ENCODE measurements at places on chromosomes 13 and 19.

GRCh38 chr13:52112591-52112990 is 16.3 kb downstream of the NEK5 start:
- DNase-seq = no peak

GRCh38 chr19:33629826-33630375 is 8.1 kb downstream of the CHST8 start:
- DNase-seq = no peak

GRCh38 chr13:108249150-108249549 is 20.4 kb upstream of the TNFSF13B start:
- no peak for DNase-seq

DNA sequence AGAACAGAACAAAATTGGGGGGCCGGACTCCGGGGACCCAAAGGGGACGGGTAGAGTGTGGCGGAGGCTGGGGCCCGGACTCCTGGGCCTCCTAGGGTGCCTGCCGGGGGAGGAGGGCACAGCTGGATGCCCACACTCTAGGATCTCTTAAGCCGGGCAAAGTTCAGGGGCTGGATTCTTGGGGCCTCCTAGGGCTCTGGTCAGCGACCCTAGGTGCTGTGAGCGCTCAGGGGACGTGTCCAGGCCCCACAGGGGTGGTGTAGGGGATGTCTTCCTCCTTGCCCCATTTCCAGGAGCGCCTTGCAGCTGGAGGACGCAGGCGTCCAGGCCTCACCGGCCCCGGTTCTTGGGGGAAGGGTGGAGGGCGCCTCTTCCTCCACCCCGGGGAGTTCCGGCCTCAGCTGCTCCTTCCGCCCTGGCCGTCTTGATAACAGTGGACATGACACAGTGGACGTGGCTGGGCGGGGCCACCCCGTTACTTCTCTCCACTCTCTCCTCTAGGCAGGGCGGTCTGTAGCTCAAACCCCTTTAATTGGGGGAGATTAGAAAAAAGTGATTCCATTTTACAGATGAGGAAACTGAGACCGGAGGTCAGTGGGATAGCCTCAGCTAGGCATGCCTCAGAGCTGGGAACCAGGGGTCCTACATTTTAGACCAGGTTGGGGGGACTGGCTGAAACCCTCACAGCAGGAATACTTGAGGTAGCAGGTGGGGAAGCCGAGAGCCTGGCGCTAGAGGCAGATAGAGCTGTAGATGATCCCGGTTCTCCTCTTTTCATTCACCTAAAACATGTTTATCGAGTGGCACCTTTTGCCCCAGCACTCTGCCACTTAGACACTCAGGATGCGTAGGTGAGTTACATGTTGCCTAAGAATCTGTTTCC is 705 bp downstream of the STXBP2 start:
- no peak for DNase-seq

- no peak for DNase-seq
These were observed 49.3 kb upstream of the FREM2 start for GRCh38 chr13:38637576-38637975.

DNA sequence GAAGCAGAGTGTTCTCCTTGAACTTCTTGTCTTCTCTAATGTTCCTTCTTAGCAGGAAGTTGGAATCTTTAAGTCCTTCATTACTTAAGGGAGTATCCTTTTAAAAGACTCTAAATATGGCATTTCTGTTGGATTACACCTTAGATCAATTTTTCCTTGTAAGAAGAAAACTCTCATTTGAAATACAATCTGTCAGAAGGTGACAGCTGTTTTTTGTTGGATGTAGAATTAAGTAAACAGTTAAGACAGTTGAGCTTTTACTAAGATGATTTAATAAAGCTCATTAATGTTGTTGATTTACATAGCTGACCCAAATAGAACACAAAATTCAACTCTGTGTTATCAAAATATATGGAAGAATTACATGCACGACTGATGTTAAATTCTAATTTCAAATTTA is 16.7 kb upstream of the MBNL2 start:
- DNase-seq = no peak

DNA sequence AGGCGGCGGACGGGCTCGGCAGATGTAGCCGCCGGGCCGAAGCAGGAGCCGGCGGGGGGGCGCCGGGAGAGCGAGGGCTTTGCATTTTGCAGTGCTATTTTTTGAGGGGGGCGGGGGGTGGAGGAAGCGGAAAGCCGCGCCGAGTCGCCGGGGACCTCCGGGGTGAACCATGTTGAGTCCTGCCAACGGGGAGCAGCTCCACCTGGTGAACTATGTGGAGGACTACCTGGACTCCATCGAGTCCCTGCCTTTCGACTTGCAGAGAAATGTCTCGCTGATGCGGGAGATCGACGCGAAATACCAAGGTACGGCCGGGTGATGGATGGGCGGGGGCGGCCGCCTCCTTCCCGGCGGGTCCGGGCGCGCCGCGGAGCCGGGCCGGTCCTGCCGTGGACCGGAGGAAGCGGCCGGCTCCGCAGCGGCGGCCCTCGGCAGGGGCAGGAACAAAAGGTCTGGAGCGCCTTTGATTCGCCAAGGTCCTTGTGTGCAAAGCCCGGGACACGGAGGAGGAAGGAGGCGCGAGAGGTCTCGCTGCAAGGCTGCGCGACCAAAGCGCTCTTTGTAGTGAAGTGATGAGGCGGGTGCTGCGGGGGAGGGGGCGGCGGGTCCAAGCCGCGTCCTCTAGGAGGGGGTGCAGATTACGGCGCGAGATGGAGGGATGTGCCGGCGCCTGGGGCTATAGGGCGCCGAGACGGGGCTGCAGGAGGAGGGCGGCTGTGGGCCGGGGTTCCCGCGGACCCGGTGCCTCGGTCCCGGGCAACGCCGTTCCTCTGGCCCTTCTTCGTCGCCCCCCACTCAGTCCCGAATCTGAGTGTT is 689 bp downstream of the ING1 start:
- peak; percentile 48 for DNase-seq

DNA sequence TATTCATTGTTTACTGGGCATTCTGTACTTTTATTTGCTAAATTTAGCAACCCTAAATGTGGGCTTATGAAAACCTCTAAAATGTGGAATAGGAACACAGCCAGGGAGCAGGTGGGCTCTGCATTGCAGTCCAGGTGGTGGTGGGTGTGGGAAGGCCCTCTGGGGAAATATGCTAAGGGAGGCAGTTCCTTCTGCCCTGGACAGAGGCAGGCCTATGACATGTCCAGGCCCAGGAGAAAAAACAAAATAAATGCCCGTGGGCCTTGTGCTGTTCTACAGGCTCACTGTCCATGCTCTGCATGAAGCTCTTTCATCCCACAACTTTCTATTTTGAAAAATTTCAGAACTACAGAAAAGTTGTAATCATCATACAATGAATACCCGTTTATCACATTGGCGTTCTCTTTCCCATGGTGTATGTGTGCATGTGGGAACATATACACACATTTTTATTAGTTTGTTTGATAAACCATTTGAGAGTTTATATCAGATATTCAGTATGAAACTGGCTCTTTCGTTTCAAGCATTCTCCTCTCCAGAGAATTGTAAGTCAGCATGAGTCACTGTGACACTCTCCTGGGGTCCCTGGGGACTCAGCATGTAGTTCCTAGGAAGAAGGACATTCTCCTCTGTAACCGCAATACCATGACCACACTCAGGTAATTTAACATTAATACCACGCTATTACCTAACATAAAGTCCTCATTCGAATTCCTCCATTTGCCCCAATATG is 505.3 kb downstream of the COG6 start:
- DNase-seq = no peak

GRCh38 chr19:47495478-47496372 is 11.7 kb upstream of the KPTN start:
- peak; percentile 30 for DNase-seq

DNA sequence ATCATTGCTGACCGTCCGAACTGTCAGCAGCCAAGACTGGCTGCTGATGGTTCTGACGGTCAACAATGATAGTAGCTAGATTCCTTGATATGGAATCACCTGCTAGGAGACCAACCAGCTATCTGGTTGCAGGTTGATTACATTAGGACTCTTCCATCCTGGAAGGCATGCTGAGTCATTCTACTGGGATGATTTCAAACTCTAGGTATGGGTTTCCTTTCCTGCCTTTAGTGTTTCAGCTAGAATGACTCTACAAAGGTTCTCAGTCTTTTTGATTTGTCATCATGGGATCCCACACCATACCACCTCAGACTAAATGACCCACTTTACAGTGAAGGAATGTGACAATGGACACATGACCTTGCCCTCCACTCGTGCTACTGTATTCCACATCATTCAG is 138.1 kb upstream of the KL start:
- no peak for DNase-seq

DNA sequence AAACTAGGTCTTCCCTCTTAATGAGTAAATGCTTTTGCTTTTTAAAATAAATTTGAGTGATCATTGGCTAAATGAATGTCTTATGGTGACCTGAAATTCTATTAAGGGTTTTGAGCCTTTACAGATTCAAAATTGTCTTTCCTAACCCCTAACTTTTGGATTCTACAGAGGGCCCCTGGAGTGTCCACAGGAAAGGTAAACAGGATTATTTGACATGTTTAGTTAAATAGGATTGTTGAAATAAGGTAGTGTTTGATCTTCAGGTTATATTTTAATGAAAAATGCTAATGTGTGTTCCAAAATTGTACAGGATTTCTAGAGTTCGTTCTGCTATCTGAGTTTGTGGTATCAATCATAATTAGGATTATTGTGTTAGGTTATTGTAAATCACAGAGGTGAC is 55.9 kb upstream of the GJB6 start:
- no peak for DNase-seq

- DNase-seq = no peak
These were observed 1362.1 kb upstream of the ATXN8OS start for GRCh38 chr13:68745502-68745901.

GRCh38 chr19:22807061-22807835 is 23.3 kb upstream of the ZNF99 start:
- DNase-seq = no peak

DNA sequence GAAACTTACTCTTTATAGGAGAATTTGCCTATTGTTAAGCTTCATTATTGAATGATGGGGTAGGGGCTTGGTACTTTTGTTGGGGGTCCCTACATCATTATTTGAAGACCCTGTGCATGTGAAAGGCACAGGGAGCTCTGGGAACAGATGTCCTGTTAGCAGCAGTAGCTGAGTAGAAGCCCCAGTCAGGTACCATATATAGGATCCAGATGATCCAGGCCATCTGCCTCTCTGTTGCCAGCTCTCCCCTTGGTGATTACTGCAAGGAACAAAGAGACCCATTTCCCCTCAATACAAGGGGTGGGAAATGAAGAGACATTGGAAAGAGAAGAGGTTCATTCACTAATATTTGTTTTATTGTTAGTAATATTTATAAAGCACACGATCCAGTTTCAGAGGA is 4.4 kb upstream of the MTMR6 start:
- no peak for DNase-seq

DNA sequence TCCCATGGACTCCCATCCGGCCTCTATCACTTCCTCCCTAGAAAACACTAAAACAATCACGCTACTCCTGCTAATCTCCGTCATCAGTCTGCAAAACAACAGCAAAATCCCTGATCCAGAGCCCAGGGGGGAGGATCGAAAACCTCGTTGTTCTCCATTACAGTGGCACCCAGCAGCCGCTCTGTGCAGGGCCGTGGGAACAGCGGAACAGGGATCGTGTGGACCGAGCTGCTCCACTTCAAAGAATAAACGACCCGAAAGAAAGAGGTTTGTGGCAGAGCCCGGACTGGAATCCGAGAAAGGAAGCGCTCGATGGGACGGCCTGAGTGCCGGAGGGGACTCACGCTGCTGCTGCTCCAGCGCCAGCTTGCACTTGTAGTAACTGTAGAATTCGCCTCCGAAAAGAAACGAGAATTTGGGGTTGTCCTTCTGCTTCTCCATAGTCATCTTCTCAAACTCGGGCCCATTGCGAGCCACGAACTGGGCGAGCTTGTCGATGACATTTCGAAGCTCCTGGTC is 652 bp downstream of the CHERP start:
- no peak for DNase-seq

DNA sequence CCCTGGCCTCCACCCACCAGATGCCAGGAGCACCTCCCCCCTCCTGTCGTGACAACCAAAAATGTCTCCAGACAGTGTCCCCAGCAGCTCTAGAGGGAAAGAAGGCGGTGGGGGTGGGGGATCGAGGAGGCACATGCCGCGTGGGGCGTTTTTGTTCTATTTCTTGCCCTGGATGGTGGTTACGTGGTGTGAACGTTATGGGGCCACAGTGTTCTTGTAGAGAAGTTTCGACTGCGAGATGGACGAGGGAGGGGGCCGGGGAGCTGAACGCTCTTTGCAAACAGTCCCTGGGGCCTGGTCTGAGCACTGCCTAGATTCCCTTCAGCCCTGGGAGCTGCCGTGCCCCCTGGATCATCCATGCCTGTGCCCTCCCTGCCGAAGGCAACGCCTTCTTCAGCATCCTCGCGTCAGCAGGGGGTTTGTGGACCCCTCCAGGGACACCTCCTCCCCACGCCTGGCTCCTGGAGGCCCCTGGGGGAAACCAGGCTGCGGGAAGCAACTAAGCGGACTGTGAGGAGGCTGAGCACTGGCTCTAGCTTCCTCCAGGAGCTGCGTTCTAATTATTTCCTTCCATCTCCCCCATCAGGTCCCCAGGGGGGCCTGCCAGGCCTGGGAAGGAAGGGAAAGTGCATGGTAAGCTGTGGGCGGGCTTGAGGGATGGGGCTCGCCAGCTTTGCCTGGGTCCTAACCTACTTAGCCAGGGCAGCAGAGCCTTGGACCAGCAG is 131.5 kb downstream of the IER2 start:
- peak; percentile 60 for DNase-seq

GRCh38 chr13:33218020-33218419 is 67.5 kb downstream of the STARD13 start:
- DNase-seq = no peak

- DNase-seq = no peak
These were observed 14.8 kb downstream of the PLEKHJ1 start for GRCh38 chr19:2221250-2221831.

DNA sequence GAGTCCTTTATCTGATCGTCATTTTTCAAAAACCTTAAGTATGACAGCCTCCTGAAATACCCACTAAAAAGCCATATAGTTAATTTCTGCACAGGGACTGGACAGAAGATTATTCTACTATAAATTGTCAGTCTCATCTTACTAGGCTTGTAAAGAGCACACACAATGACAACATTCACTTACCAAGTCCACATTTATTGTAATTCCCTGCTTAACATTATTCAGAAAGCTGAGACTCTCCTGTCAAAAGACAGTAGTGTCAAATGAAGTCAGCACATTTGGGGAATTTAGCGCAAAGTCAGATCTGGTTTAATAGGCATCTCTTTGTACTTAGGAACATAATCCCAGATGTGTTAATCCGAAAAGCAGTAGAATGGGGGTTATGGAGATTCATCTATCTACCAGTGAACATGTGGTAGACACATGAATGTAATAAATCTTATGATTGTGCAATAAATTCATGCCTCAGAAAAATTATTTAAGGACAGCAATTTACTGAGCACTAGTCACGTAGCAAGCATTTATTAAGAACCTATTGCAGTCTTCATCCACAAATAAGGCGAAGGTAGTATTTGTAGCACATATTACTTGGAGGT is 224.6 kb upstream of the GPC6 start:
- no peak for DNase-seq

DNA sequence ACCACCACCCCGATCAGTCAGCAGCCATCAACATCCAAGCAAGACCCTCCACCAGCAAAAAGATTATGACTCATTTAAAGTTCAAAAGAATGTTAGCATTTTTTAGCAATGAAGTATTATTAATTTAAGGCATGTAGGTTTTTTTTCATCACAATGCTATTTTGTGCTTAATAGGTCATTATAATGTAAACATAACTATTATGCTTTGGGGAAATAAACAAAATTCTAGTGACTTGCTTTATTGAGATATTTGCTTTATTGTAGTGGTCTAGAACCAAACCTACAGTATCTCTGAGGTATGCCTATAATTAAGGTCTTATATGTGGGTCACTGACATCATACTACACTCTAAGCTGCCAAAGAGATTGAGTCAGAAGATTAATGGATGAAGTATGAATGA is 20.0 kb downstream of the KLF12 start:
- no peak for DNase-seq
